SW480 (cell line): ENCODE measurements at places on chromosomes 4 and X.

DNA sequence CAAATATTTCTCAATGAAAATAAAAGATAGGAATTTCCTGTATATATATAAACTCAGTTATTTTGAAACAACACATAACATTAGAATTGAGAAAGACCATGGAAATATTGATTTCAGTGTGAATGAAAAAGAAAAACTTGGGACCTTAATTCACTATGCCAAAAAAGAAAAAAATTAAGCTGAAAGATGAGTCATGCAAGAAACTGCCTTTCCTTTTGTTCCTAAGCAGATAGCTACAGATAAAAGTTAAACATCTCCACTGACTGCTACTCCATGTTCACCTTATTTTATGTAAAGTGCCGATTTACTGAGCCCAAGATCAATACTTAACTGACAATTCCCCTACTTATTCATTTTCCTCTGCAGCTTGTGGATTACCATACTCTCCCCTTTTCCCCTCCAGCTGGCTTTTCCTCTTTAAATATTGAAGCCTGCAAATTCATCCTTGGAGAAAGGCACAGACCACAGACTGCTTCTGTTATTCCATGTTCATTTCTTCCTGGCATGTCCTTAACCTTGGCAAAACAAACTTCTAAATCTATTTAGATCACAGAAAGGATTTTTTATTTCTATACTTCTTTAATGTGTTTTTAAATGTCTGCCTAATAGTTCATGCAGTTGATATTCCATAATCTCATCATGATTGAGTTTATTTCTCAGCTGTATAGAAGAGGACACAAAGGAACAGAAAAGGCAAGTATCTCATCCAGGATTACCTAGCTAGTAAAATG is 40.5 kb upstream of the YTHDC1 start:
- DNase-seq = no peak

- DNase-seq = no peak
Observed at GRCh38 chrX:26376037-26376708, 160.2 kb downstream of the MAGEB5 start.

DNA sequence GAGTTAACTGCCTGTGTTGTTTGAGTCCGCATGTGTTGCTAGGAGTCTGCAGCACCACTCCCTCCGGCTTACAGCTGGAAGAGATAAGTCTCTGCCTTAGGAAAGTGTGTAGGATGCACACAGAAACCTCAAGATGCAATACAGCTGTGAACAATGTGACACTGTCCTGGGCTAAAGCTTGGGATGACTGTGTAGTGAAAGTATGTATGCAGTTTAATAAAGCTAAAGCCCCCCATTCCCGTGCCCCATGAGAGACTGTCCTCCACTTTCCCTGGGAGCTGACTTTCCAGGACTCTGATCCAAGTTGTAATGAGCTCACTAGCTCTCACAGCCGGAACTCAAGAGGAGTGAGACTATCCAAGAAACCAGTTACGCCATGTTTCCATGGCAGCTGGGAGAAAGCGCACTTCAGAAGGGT is 156.6 kb upstream of the FTHL17 start:
- no peak for DNase-seq

- DNase-seq = peak; percentile 51
Observed at GRCh38 chr4:143399113-143399949, 62.7 kb downstream of the GAB1 start.

- DNase-seq = no peak
Observed at GRCh38 chr4:16694884-16695276, 203.6 kb downstream of the LDB2 start.

GRCh38 chr4:183038436-183038835 is 60.6 kb upstream of the WWC2 start:
- DNase-seq = no peak

DNA sequence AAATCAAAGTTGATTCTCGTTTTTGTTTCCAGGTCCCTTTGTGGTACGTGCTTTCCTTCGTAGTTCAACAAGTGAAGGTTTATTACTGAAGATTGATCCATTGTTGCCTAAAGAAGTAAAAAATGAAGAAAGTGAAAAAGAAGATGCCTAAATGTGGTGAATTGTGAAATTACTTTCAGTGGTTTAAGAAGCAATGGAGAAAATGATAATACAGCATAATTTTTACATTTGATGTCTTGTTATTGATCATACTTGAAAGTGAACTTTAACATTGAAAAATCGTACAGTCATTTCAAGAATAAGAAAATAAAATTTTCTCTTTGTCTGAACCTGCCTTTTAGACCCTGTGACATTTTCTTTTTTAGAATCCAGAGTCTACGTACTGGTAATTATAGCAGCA is 89.8 kb downstream of the MRPL1 start:
- no peak for DNase-seq

GRCh38 chr4:53348046-53348445 is 17.8 kb downstream of the SCFD2 start:
- no peak for DNase-seq
